GDM1 (cell line): ENCODE measurements at places on chromosomes 7 and 10.

- DNase-seq, result no peak
These were observed 586.1 kb downstream of the SDK1 start for GRCh38 chr7:3887096-3887690.

DNA sequence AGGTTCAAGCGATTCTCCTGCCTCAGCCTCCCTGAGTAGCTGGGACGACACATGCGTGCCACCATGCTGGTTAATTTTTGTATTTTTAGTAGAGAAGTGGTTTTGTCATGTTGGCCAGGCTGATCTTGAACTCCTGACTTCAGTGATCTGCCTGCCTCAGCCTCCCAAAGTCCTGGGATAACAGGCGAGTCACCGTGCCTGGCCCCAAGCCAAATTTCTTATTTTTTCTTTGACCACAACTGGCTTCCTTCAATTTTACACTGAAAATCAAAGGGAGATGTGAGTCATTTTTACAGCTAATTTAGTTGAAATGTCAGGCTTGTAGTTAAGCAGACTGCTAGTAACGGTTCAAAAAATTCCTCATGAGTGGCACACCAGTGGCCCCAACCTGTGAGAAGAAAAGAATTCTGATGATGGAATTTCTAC is 7.8 kb downstream of the RNF216 start:
- peak; percentile 43 for DNase-seq

DNA sequence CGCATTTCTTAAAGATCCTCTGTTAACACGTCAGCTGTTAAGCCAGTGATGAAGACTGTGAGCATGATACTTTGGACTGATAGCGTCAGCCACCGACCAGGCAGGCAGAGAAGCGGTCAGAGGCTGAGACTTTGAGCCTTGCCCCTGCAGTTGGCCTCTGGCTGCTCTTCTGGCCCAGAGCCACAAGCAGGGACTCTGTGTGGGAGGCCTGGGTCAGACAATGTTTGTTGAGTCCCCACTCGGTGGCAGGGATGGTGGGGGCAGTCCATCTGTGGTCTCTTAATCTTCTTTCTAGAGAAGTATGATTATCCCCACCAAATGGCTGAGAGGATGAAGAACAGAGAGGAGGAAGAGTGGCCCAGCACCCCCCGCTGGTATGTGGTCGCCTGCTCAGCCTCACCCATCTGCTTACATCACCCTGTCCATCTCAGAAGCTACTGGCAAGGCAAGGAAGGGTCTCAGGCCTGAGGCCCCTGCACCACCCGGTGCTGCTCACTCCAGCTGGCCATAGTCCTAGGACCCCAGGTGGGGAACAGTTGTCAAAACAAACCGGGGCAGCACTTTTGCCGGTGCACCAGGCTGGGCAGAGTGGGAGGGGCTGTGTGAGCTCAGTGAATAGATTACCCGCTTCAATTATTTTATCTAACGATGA is 202.9 kb downstream of the GRID1 start:
- DNase-seq, result no peak

GRCh38 chr7:19623676-19624075 is 85.2 kb downstream of the POLR1F start:
- DNase-seq, result no peak

DNA sequence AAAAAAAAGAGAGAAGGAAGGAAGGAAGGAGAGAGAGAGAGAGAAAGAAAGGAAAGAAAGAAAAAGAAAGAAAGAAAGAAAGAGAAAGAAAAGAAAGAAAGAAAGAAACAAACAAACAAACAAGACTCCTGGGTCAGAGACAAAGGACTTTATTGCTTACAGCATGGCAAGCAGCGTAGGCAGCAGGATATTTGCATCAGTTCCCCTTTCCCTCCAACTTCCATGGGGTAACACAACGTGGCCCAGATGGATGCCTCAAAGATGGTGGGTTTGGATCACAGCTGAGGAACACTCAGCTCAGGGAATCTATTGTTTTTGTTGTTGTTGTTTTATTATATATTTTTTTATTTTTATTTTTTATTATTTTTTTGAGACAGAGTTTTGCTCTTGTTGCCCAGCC is 128.5 kb upstream of the VKORC1L1 start:
- DNase-seq, result no peak

GRCh38 chr7:77982926-77983550 is 184.5 kb downstream of the PHTF2 start:
- DNase-seq, result no peak

GRCh38 chr10:119139464-119140067 is 25.9 kb downstream of the SFXN4 start:
- peak; percentile 5 for DNase-seq

GRCh38 chr10:26291721-26292480 is 75.3 kb downstream of the GAD2 start:
- DNase-seq, result no peak

GRCh38 chr10:132281915-132282666 is 25.7 kb downstream of the STK32C start:
- no peak for DNase-seq

DNA sequence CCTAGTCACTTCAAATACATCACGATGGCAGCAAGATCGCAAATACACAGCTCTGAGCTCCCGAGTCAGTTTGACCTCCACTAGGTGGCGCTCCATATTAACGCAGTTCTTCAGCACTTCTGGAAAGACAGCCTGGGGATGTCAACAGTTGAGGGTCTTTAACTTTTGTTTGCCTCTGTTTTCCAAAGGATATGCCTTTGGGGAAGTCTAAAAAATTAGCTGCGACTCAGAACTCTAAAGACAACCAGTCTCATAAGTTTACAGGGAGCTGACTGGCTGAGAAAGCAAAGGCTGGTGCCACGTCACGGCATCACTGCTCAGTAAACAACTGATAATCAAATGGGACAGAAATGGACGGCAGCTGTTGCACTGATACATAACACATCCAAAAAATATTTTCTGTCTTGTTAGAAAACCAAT is 458.8 kb downstream of the SORCS1 start:
- DNase-seq, result peak; percentile 6

GRCh38 chr10:13816195-13816925 is 229.6 kb downstream of the PRPF18 start:
- DNase-seq, result no peak

- DNase-seq, result peak; percentile 43
These were observed 50.4 kb upstream of the NFE2L3 start for GRCh38 chr7:26101361-26102151.

DNA sequence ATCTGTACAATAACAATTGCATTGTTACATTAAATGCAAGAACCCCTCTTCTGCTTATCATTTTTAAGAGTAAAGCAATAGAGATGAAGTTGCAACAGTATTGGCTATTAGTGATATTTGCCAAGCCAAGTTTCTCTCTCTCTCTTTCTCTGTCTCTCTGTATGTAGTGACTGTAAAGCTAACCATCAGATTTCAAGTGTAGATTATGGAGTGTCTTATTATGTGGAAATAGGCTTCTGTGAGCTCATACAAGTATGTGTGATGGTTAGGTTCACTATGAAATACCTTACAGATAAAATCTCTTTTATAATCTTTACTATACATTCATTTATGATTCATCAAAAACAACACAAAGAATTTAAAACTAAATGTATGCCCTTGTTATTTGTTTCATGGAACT is 28.6 kb upstream of the NRP1 start:
- no peak for DNase-seq

DNA sequence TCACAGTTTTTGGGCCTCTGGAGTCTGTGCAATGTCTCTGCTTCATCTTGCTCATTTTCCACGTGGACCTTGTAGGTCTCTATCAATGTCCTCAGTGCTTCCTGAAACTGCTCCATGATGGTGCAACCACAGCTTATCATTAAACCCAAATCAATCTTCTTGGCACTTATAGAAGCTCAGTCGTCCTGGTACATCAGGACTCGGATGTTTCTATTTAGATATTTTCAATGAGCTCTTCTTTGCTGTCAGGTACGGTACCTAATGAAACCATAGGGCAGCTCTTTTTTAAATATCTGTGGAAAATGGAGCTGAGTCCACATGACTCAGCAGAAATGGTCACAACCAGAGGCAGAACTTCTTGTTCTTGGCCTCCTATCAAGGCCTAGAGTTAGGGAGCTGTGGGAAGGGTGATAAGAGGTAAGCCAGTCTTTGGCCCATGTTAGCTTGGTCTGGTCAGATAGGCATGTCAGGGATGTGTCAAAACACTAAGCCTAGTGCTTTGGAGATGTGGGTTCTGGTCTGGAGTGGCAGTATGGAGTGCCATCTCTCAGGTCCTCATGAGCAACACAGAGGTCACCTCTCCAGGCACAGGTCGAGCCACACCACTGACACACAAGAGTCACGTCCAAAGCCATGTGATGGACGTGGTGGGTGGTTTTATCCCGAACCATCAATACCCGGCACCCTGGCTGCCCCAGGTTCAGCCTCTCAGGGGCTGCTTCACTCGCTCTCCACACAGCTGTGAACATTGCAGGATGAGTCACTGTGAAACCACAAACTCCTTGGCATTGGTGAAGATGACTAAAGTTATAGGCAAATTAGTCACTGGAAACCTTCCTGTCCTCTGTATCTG is 87.0 kb downstream of the TBXAS1 start:
- peak; percentile 49 for DNase-seq

- DNase-seq, result no peak
These were observed 779 bp downstream of the NFKB2 start for GRCh38 chr10:102396317-102396650.

DNA sequence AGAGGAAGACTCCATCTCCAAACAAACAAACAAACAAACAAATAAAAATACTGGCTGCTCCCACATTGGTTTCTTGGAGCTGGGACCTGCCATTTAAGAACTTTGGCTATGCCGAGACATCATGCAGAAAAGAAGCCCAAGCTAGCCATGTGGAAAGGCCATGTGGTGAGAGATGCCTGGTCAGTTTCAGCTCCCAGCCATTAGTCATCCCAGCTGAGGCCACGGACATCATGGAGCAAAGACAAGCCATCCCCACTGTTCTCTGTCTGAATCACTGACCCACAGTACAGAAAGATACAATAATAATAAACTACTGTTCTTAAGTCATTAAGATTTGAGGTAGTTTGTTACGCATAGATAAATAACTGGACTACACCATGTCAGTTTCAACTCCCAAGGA is 70.0 kb upstream of the PCBD1 start:
- no peak for DNase-seq

DNA sequence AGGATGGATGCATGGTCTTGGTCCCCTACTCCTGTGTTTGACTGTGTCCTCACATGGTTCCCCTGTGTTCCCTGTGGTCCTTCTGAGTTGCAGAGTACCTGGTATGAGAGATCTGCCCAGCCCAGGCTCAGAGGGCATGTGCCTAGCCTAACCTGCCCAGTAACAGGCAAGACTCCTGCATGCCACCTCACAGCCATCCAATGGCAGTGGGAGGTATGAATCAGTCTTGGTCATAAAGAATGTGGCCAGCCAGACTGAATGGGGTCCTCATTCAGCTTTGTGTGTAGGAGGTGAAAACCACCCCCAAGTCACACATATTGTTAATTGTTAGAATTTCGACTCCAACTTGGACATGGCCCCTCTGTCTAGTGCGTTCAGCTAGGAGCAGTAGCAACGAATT is 17.2 kb upstream of the GPR158 start:
- no peak for DNase-seq

DNA sequence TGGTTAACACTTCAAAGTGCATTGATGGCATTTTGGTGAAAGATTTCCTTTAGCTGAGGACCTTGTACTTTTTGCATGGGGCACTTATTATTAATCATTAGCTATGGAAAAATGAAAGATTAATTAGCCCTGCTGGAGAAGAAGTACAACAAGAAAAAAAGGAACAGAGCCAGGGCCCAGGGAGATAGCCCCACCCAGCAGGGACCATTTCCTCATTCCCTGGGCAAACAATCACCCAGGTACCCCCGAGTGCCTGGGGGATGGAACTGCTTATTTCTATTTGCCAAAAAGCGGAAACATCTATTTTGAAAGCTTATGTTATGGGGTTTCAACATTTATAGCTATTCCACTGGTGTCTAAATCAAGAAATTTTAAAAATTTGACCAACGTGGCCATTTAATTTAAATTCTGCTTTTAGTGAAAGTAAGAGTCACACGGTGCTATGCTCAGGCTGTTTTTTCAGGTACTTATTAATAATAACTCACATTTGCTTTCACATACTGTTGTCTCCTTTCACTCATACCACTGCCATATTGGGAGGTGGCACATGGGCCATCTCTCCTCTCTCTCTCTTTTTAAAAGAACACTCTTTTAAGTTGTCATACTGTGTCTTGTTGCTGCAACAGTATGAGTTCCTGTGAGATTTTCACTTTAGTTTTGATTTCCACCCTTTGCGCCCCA is 143.6 kb upstream of the KIF5B start:
- DNase-seq, result no peak

GRCh38 chr7:81519886-81520285 is 250.0 kb downstream of the HGF start:
- no peak for DNase-seq

DNA sequence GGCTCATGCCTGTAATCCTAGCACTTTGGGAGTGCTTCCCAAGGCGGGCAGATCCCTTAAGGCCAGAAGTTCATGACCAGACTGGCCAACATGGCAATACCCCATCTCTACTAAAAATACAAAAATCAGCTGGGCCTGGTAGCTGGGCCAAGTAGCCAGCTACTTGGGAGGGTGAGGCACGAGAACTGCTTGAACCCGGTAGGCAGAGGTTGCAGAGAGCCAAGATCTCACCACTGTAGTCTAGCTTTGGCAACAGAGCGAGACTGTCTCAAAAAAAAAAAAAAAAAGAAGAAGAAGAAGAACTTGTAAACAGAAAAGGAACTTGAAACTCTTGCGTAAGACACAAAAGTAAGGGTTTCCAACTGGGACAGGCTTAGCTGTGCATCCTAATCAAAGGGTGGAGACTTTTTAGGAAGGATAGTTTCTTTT is 5.6 kb upstream of the IFIT2 start:
- no peak for DNase-seq

DNA sequence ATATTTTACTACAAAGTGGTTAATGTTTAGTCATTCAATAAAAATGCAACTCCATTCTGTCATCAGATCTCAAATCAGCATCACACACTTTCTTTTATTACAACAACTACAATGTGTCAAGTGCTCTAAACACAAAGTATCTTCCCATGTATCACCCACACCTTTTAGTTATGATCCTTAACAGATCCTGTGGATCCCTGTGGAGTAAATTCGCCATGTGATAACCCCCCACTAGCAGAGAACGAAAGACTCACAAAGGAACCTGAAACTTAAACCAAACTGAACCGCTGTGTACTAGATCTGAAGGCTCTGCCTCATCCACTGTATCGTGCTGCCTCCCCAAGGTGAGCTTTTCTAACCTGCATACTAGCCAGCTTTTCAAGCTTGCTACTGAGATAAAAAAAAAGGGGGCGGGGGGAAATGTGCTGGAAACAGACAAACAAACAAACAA is 1.7 kb downstream of the DPY19L1 start:
- DNase-seq, result no peak

DNA sequence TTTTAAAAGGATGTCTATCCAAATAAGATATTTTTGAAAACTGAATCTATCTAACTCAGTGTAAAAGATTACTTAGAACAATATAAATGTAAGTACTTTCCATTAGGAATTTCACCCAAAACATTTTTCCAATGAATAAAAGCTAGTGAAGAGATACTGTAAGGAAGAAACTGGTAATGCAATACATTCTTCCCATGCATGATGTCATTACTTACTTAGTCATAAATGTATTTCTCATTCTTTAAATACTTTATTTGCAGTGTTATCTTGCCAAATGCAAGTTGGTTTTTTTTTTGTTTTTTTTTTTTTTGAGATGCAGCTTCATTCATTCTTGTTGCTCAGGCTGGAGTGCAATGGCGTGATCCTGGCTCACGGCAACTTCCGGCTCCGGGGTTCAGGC is 265.6 kb downstream of the PHF14 start:
- DNase-seq, result no peak
